ENCODE measurements at places on chromosomes 7 and 10. TPM values are rescaled to one million over a fixed set of nuclear protein-coding genes. Genes with fewer than 3 reads are reported as not detected.

- H3K4me3 ChIP-seq, result no peak overlapping the region
- H3K27me3 ChIP-seq, result no peaks in the 10 kb centered on the region
- H3K4me1 ChIP-seq, result no peaks in the 10 kb centered on the region
- H3K27ac ChIP-seq, result no peak overlapping the region
These were observed 17.2 kb upstream of the MYL7 start for GRCh38 chr7:44158096-44158872.

C7orf57 gene
- 0.90 TPM for total RNA-seq

DNA sequence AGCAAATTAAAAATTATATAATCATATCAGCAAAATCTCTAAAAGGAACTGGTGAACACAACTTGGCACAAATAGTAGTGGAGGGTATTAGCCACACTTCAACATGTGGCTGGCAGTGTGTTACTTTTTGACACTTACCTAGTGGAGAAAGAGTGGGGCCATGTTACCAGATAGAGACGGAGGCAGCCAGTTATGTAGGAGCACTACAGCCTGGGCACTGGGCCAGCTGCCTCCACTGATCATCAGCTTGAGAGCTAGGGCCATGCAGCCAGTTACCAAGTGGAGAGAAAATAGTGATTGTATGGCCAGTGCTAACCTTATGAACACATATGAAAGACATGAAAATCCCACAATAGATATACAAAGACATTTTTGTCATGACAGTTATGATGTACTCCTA, 243.1 kb downstream of the CTNNA3 start:
- H3K36me3 ChIP-seq, result no peaks in the 10 kb centered on the region
- H3K27ac ChIP-seq, result no peak overlapping the region
- no peaks in the 10 kb centered on the region for H3K27me3 ChIP-seq
- no peak overlapping the region for H3K4me3 ChIP-seq

SMKR1 gene
- 2.0 TPM for total RNA-seq

GRCh38 chr7:77352665-77353406, 63.3 kb downstream of the GSAP start:
- peaks cover 49% of the 10 kb centered on the region for H3K4me1 ChIP-seq
- DNase-seq, result no peak
- H3K27me3 ChIP-seq, result no peaks in the 10 kb centered on the region
- peaks cover 2% of the 10 kb centered on the region for H3K36me3 ChIP-seq
- H3K4me3 ChIP-seq, result no peak overlapping the region
- H3K27ac ChIP-seq, result peak overlapping the region; percentile 35

- H3K27ac ChIP-seq, result no peak overlapping the region
- peaks cover 6% of the 10 kb centered on the region for H3K4me1 ChIP-seq
- no peaks in the 10 kb centered on the region for H3K36me3 ChIP-seq
- H3K4me3 ChIP-seq, result no peak overlapping the region
These were observed 12.5 kb downstream of the GLI3 start for GRCh38 chr7:42224391-42225003.

DNA sequence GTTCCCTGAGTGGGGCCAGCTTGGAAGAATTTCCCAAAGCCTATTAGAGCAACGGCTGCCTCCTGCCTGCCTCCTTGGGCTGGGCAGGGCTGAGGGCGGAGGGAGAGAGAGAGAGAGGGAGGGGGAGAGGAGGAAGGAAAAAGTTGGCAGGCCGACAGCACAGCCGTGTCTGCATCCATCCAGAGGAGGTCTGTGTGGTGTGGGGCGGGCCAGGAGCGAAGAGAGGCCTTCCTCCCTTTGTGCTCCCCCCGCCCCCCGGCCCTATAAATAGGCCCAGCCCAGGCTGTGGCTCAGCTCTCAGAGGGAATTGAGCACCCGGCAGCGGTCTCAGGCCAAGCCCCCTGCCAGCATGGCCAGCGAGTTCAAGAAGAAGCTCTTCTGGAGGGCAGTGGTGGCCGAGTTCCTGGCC, at the start of gene AQP1:
TSS of gene AQP1 (plus strand) at position 293 of the 409 bp plus-strand sequence. CDS start at position 350, 57 bp downstream.
- H3K27ac ChIP-seq, result no peak within 1 kb of the TSS
- H3K4me1 ChIP-seq, result no peaks in the 10 kb centered on the region
- no peaks in the 10 kb centered on the region for H3K27me3 ChIP-seq
- no peak for DNase-seq
- H3K36me3 ChIP-seq, result no peaks in the 10 kb centered on the region

CXCL12 gene
- total RNA-seq, result not detected
